ENCODE measurements at places on chromosomes 13 and 19. TPM values are rescaled to one million over a fixed set of nuclear protein-coding genes. Genes with fewer than 3 reads are reported as not detected.

B3GNT8 gene
- 2.1 TPM for total RNA-seq

SULT2A1 gene
- not detected for total RNA-seq

DZIP1 gene
- 74.6 TPM for total RNA-seq

IFNL1 gene
- total RNA-seq: not detected

MAST1 gene
- total RNA-seq: 0.20 TPM

TMEM145 gene
- not detected for total RNA-seq

ZNF534 gene
- not detected for total RNA-seq

DIRAS1 gene
- not detected for total RNA-seq

ECSIT gene
- 18.4 TPM for total RNA-seq

SIGLEC12 gene
- total RNA-seq: not detected

ZNF730 gene
- total RNA-seq: 1.1 TPM

SMIM44 gene
- total RNA-seq: 2.1 TPM

CCDC194 gene
- 0.20 TPM for total RNA-seq

PSG4 gene
- 22.4 TPM for total RNA-seq

ZNF724 gene
- 5.8 TPM for total RNA-seq

SRRM5 gene
- 0.05 TPM for total RNA-seq

CGB1 gene
- total RNA-seq: not detected

DLL3 gene
- 0.05 TPM for total RNA-seq

RAB3A gene
- 0.80 TPM for total RNA-seq

COMP gene
- total RNA-seq: not detected

KIR2DL1 gene
- not detected for total RNA-seq

RNF17 gene
- total RNA-seq: not detected

ATG4D gene
- 16.3 TPM for total RNA-seq

NCAN gene
- total RNA-seq: not detected

EGLN2 gene
- 89.3 TPM for total RNA-seq

PALM3 gene
- 0.70 TPM for total RNA-seq

SMIM24 gene
- total RNA-seq: 0.50 TPM

FBXO27 gene
- 5.9 TPM for total RNA-seq

SIGLEC11 gene
- not detected for total RNA-seq

ZNF317 gene
- total RNA-seq: 28.3 TPM

FKBP8 gene
- 278 TPM for total RNA-seq

ZSCAN22 gene
- total RNA-seq: 4.0 TPM

GPR12 gene
- not detected for total RNA-seq

All from renal cortical epithelial cell (primary cell).